ENCODE measurements at places on chromosomes 3 and 15. TPM values are rescaled to one million over a fixed set of nuclear protein-coding genes. Genes with fewer than 3 reads are reported as not detected.

ECE2 gene
- total RNA-seq, result not detected

- no peak for DNase-seq
Observed at GRCh38 chr3:178097576-178097975, 438.7 kb upstream of the KCNMB2 start.

- no peak for DNase-seq
Observed at GRCh38 chr3:115927197-115927596, 303.9 kb downstream of the GAP43 start.

GRCh38 chr3:159856590-159857104, 132.0 kb upstream of the IL12A start:
- no peak for DNase-seq

GRCh38 chr3:17740721-17741141, 1.7 kb downstream of the TBC1D5 start:
- DNase-seq, result no peak
